ENCODE measurements at places on chromosomes 13 and 19.

GRCh38 chr13:41962994-41963393 lies 2.1 kb upstream of the VWA8 start:
- DNase-seq = no peak

DNA sequence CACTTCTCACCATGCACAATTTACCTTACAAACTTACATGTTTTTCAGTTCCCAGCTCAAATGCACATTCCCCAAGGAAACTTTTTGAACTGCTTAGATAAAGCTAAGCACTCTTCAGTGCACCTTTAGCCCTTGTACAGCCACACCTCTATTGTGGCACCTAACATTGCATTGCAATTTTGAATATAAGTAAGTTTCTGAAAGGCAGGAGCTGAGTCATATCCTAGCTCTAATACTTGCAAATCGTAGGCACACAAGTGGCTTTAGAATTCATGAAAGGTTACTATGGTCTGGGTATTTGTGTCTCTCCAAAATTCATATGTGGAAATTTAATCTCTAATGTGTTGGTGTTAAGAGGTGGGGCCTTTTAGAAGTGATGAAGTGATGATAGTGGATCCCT lies 4.9 kb upstream of the ESD start:
- DNase-seq = no peak

DNA sequence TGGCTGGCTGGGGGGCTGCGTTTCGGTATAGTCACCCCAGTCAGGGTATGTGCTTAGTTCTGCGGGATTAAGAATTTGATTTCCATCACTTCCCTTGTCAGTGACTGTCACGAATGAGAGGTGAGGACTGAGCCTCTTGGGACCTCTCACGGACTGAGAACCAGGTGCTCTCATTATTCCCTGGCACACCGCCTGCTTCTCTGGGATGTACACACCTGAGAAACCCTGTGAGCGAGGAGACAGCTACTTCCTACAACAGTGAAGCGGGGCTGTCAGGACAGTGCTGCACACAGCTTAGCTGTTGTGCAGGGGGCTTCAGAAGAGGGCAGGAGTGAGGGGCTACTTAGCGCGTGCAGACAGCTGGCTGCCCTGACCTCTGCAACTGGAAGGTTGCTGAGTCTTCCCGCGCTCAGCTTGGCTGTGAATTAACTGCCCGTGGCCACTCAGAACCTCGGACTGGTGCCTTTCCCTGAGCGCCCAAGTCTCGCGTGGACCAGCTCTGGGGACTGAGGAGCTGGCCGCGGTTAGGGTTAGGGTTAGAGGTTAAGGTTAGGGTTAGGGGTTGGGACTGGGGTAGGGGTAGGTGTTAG lies 65.3 kb upstream of the MCF2L start:
- no peak for DNase-seq

- DNase-seq = no peak
These were observed 219.0 kb downstream of the KATNAL1 start for GRCh38 chr13:30088312-30088855.

GRCh38 chr13:52374873-52375411 lies 31.0 kb downstream of the THSD1 start:
- DNase-seq = no peak

DNA sequence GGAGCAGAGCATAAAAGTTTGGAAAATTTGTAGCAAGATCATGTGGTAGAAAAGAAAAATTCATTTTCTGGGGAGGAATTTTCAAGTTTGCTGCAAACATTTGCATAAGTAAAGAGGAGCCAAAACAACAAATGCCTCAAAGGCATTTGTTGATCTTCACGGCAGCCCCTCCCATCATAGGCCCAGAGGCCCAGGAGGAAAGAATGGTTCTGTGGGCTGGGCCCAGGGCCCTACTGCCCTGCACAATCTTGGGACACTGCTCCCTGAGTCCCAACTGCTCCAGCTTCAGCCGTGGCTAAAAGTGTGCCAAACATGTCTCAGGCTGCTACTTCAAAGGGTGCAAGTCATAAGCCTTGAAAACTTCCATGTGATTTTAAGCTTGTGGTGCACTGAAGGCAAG lies 11.3 kb downstream of the LGALS13 start:
- DNase-seq = no peak

DNA sequence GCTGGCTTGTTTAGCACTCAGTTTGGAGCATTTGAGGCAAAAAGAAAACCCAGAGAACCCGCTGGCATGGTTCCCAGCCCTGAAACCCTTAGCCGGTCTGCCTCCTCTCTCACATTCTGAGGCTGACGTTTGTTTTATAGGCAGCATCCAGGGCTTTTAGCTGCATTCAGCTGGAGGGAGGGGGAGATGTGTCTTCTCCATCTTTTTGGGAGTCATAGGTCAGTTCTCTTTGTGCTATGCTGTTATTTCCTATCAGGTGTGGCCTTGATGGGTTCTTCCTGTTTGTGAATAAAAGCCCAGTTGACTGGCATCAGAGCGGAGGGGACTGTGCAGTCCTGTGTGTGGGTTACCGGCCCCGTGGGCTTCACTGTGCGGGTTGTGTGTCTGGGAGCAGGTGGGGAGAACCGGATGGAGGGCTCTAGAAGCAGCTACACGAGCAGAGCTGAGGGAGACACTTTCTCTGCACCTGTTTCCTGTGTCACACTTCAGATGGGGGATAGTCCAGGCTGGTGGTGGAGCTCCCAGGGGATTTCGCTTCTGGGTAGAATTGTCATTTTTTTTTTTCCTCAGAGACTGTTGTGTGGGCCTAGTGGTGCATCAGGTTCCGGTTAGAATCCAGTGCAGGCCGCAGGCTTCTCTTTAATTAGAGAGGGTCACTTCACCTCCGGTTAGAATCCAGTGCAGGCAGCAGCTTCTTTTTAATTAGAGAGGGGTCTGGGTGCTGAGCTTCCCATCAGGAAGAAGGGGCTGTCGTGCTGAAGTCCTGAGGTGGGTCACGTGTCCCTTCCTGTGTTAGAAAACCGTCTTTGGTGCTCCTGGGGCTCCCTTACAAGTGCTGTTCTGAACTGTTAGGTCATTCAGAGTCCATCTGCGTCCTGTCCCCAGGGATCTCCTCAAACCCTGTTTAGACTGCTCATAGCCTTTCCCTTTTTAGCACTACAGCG lies 69.6 kb downstream of the ARHGEF7 start:
- no peak for DNase-seq

- DNase-seq = no peak
These were observed 662.1 kb downstream of the PCDH9 start for GRCh38 chr13:66567899-66568612.

DNA sequence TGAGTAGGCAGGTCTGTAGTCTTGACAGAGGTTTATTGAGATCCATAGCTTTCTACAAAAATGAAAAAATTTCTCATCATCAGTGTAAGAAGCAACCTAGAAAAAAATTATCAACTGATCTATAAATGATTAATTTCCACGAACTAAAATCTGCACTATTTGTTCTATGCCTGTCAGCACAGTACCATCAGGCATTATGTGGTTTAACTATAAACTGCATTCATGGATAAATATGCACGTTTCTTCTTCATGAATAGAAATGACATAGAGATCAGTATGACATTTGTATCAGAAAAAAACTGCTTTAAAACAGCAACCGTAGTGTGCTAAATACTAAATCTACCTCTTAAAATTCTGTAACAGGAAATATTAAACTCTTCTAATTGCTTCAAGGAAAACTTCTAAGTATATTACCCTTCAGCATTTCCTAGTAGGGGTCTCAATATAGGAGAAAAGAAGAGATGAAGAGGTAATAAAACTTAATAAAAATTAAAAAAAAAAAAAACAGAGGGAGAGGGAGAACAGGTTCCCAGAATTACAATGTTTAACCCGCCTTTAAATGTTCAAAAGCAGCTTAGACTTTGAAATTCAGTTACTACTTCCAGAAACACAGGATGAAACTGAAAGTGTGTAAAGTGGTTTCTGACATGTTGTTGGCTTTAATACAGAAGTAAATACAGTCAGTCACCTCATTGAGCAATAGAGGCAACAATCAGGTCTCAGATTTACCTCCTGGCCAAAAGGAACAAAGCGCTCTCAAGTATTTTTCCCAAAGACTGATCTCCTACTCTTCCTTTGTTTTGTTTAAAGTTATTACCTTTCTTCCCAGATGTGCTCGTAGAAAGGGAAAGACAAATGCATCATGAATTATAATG lies 144.4 kb downstream of the DIAPH3 start:
- DNase-seq = no peak

DNA sequence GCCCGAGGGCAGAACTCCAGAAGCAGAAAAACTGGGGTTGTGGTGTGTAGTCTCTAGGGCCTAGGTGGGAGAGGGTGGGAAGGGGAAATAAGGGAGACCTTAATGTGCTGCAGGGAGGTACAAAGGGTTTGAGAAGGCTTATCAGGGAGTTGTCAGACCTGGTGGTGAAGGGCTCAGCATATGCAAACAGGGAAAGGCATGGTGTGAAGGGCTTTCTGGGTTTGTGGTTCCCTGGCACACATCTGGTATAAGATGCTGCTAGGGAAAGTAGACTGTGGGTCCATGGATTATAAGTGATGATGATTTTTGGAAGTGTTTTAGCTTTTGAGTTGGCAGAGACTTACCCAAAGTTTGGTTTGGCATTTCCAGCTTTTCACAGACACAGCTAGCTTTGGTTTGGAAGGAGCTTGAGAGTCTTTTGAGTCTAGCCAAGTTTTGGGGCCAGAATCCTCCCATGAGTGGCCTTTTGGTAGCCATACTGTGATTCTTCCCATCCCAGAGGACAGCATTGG lies 2.2 kb downstream of the TRIM28 start:
- no peak for DNase-seq

DNA sequence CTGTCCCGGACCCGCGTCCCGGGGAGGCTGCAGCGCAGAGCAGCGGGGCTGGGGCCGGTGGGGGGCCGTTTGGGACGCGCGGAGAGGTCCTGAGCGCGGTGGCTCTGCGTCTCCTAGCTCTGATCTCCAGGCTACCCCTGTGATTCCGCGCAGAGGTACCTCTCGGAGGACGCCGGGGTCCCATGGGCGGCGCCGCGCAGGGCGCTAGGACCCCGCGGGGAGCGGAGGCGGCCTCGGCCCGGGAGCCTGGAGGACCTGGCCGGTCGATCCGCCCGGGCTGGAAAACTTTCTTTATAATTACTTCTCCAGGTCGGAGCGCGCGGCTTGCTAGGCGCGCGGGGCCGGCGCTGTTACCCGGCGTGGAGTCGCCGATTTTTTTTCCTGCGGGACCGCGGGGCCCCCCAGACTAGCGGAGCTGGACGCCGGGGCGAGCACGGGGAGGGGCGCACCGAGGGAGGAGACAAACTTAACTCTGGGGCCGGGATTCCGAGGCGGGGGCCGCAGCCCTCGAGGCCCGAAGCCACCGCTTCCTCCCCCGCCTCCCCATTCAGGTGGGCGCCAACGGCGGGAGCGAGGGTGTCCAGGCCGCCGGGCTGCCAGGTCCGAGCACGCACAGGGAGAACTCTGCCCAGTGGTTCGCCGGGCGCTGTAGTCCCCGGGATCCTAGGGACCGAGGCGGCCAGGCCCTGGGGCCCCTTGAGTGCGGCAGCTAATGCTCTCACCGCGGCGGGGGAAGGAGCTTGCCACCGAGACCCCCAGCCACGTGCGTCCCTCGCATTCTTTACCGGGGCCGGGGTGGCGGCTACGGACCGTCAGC lies 848 bp upstream of the CEBPA start:
- DNase-seq = no peak

DNA sequence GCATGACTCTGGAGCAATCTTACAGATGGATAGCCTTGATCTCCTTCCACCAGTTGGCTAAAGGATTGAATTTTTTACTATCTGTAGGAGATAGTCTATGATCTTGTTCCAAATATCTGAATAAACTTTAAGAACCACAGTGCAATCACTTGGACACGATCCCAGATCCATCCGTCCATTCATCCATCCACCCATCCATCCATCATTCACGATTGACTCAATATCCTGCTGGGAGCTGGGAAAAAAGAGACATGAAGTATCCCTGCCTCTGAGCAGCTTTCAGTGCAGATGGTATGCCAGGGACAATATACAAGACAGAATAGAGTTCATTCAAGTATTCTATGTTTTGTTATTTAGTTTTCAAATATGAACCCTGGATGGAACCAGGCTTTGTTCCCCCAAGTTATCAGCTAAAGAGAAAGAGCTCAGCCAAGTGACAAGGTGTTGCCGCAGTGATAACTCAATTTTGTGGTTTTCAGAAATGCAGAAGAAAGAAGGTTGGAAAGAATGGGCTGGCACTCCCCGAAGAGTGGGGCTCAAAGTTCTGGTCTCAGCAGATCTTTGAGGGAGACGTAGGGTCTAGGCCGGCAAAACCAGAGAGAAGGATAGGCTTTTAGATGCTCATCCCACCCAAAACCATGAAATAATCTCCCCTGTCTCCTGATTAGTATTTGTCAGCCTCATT lies 66.3 kb downstream of the IRS2 start:
- no peak for DNase-seq

DNA sequence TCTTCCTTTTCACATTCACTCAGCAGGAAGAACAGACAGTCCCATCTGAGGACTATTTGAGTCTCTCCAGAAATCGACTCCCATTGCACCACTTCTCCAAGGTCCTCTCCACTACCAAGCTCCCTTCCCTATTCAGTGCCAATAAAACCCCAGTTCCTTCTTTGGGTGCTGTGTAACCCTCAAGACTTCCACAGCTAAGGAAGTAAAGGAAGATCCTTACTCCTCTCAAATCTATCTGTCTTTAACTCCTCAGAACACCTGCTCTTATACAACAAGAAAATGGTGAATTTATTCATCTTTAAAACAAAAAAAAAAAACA lies 29.2 kb upstream of the TM9SF2 start:
- no peak for DNase-seq

- no peak for DNase-seq
These were observed 23.7 kb downstream of the NHLRC3 start for GRCh38 chr13:39062004-39062403.

- no peak for DNase-seq
These were observed 26.4 kb downstream of the CLEC4M start for GRCh38 chr19:7789447-7789846.

GRCh38 chr13:58767566-58767965 lies 1136.0 kb downstream of the PCDH17 start:
- no peak for DNase-seq

DNA sequence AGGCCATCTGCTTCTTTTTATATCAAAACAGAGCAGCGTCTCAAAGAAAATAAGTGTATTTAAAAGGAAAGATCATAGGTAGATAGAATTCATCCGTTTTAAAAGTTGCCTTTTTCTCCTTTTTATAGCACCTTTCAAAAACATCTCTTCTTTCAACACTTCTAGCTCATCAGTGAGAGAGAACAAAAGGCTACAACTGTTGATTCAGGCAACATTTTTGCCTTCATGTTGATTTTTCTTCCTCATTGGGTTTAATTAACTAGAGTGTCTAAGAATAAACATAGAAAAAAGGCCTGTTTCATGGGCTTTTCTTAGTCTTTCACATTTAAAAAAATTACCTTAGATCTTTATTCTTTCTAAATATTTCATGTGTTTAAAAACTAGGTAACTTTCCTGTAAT lies 13.6 kb downstream of the COL4A2 start:
- no peak for DNase-seq
